ENCODE measurements at places on chromosomes 3 and 15. TPM values are rescaled to one million over a fixed set of nuclear protein-coding genes. Genes with fewer than 3 reads are reported as not detected.

DNA sequence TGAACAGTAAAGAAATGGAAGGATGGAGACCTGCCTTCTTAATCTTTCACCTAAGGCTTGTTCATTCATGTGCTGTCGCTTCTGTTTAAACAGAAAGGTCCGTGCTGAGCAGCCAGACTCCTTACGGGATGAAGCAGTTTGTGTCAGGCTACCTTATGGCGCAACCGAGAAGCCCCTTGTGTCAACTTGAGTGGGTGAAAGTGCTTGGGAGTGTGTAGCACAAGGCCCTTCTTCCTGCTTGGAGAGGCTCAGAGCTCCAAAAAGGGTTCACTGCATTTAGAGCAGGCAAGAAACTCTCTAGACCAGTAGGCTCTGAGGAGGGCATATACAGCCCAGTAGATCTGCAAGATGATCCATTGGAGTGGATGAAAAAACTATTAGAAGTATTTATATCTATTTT lies 16.0 kb downstream of the CAPN3 start:
- no peak for DNase-seq
- no peak overlapping the region for H3K4me3 ChIP-seq
- no peaks in the 10 kb centered on the region for H3K27me3 ChIP-seq
- H3K36me3 ChIP-seq: no peaks in the 10 kb centered on the region
- no peaks in the 10 kb centered on the region for H3K4me1 ChIP-seq
- H3K27ac ChIP-seq: no peak overlapping the region

Gene MEIS2
- polyA plus RNA-seq: 8.4 TPM

Gene SLITRK3
- polyA plus RNA-seq: 0.02 TPM

- no peak overlapping the region for H3K4me3 ChIP-seq
- no peaks in the 10 kb centered on the region for H3K27me3 ChIP-seq
- no peaks in the 10 kb centered on the region for H3K4me1 ChIP-seq
Observed at GRCh38 chr3:56115199-56115598, 353.1 kb downstream of the ERC2 start.

DNA sequence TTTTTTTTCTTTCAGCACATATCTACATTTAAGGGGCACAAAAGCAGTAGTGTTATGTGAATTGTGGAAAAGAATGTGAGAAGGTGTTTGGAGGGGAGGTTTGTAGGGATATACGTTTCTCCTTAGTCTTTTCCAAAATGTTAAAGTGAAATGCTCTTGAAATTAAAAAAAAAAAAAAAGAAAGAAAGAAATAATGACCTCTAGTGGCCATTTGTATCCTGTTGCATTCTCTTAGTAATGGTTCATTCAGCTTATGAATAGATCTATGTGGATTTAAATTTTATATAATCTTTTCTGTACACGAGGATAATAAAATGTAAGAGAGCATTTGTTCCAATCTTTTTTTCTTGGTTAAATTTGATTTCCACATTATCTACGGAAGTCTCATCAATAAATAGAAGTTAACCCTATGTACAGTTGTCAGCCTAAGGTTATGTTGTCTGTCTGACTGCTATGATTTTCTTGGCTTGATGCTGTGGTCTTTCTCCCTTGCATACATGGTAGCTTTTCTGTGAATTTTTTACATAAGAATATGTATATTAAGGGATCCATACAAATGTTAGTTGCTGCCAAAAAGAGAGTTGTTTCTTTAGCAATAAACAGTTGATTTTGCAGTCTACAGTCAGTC lies 1.7 kb downstream of the P2RY13 start:
- H3K36me3 ChIP-seq: no peaks in the 10 kb centered on the region
- H3K4me3 ChIP-seq: no peak overlapping the region
- no peaks in the 10 kb centered on the region for H3K4me1 ChIP-seq
- no peaks in the 10 kb centered on the region for H3K27me3 ChIP-seq
